ENCODE measurements at places on chromosomes 7 and 10. TPM values are rescaled to one million over a fixed set of nuclear protein-coding genes. Genes with fewer than 3 reads are reported as not detected.

CUL1 gene
- 45.2 TPM for polyA plus RNA-seq

COL1A2 gene
- 11.4 TPM for polyA plus RNA-seq

GPNMB gene
- polyA plus RNA-seq: 24.9 TPM

ASAH2 gene
- polyA plus RNA-seq: 2.5 TPM

GDF10 gene
- polyA plus RNA-seq: not detected

BCCIP gene
- polyA plus RNA-seq: 28.0 TPM

INHBA gene
- 81.0 TPM for polyA plus RNA-seq

TEX47 gene
- polyA plus RNA-seq: not detected

VWDE gene
- polyA plus RNA-seq: 0.03 TPM

ASB10 gene
- polyA plus RNA-seq: not detected

CEP55 gene
- 11.3 TPM for polyA plus RNA-seq

SAMD9L gene
- polyA plus RNA-seq: 1.8 TPM

PLAC9 gene
- 0.21 TPM for polyA plus RNA-seq

TECTB gene
- polyA plus RNA-seq: not detected

ZNF783 gene
- 12.5 TPM for polyA plus RNA-seq

FGFR2 gene
- polyA plus RNA-seq: not detected

PCDH15 gene
- 0.03 TPM for polyA plus RNA-seq

TRPV6 gene
- polyA plus RNA-seq: not detected

All from SK-N-SH (cell line).